Trophoblast cell (in vitro differentiated cells and primary cell): ENCODE measurements at places on chromosomes 5 and 9.

DNA sequence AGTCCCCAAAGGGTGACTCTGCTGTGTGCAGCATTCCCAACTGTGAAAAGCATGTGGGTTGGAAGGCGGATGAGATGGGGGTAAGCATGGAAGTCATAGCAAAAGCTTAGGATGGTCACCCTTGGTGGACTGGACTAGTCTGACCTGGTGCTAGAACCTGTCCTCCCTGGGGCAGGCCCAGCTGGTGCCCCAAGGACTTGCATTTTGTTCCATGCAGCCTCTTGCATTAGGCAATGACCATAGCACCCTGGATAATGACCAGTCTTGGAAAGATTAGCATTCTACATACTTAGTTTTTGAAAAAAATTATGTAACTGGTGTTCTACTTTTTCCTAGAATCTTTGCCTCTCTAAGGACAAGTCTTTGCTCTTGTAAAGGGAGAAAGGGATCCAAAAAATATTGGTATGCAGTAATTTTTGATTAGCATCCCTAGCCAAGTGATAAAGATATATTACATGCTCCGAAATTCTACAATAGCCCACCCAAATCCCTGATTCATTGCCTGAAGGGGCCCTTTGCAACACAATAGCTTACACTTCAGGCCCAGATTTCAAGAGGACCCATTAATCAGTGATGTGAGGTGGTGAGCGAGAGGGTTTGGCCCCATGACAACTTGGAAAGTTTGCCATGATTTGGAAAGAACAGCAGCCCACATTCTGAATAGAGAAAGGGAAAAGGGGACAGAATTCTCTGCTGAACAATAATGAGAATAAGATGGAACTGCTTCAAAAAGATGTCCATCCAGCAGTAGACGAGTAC lies 93.3 kb upstream of the CD180 start:
- peaks cover 4% of the 10 kb centered on the region for H3K4me1 ChIP-seq
- H3K36me3 ChIP-seq: no peaks in the 10 kb centered on the region
- H3K27ac ChIP-seq: no peak overlapping the region

GRCh38 chr5:55421074-55421529 lies 113.3 kb downstream of the MTREX start:
- peaks cover 5% of the 10 kb centered on the region for H3K4me1 ChIP-seq
- H3K4me3 ChIP-seq: no peak overlapping the region
- peaks cover 15% of the 10 kb centered on the region for H3K36me3 ChIP-seq
- H3K27ac ChIP-seq: no peak overlapping the region
- H3K27me3 ChIP-seq: no peaks in the 10 kb centered on the region

DNA sequence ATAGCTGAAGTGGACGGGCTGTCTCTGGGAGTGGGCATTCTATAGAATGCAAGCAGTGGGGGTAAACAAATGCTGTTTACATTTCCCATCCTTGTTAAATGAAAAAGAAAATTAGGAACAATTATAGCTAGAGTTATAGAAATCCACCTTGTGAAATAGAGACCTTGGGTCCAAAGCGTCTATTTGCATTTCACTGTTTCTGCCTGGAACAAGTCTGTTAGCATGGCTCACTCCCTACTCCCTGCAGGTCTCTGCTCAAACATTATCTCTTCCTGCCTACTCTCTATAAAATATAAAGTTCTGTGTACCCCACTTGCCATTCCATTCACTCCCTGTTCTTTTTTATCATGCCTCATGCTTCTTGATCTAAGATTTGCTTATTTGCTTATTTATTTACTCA lies 975.7 kb upstream of the WWC1 start:
- H3K27me3 ChIP-seq: no peaks in the 10 kb centered on the region
- no peak overlapping the region for H3K27ac ChIP-seq
- no peak overlapping the region for H3K4me3 ChIP-seq
- H3K4me1 ChIP-seq: no peaks in the 10 kb centered on the region
- no peaks in the 10 kb centered on the region for H3K36me3 ChIP-seq

DNA sequence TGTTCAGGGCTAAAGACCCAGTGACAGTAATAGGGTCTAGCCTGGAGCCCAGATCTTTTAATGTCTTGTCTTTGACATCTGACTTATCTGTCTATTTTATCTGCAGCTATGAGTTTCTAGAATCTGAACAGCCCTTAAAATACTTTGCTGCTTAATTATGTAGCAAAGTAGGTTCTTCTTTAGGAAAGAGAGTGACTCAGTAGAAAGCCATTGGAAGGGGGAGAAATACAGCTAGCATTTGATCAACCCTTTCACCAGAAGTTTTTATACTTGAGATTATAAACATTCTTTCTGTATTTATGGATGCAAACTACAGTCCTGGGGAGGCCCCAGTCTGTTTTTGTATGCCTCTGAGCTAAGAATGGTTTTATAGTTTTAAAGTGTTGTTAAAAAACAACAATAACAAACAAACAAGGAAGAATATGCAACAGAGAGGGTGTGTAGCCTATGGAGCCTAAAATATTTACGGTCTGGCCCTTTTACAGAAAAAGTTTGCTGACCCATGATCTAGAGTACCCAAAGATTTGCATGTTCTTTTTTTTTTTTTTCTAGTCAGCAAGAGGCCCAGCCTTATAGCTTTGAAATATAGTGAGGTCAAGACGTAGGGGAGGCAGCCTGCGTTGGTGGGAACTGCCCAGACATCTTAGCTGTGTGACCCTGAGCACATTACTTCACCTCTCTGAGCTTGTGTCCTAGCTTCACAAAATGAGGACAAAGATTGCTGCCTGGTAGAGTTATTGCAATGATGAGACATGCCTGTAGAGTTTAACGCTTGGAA lies 9.7 kb downstream of the GSN start:
- H3K27ac ChIP-seq: peak overlapping the region; percentile 96
- DNase-seq: peak; percentile 59
- H3K4me1 ChIP-seq: peaks cover 35% of the 10 kb centered on the region
- no peak overlapping the region for H3K4me3 ChIP-seq

- H3K36me3 ChIP-seq: no peaks in the 10 kb centered on the region
- H3K27ac ChIP-seq: no peak overlapping the region
- no peak for DNase-seq
- H3K27me3 ChIP-seq: no peaks in the 10 kb centered on the region
- no peak overlapping the region for H3K4me3 ChIP-seq
Measured at GRCh38 chr9:71515626-71516025, 252.7 kb downstream of the CEMIP2 start.

DNA sequence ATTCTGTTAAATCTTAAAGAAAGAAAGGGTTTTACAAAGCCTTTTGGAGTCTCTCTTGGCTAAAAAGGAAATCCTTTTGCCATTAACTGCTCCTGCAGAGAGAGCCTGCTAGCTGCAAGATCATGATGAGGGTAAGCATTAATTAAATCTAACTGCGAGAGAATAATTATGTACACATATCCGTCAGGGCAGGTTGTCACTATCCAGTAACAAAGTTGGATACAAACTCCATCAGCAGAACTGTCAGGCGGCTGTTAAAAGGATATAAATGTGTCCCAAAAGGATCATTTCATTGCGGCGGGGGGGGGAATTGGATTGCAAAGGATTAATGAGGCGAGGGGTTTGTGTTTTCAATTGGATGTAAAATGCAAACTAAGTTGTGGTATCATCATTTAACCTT lies 289.3 kb downstream of the ASTN2 start:
- H3K4me3 ChIP-seq: no peak overlapping the region
- DNase-seq: no peak
- no peaks in the 10 kb centered on the region for H3K36me3 ChIP-seq
- H3K27me3 ChIP-seq: no peaks in the 10 kb centered on the region

DNA sequence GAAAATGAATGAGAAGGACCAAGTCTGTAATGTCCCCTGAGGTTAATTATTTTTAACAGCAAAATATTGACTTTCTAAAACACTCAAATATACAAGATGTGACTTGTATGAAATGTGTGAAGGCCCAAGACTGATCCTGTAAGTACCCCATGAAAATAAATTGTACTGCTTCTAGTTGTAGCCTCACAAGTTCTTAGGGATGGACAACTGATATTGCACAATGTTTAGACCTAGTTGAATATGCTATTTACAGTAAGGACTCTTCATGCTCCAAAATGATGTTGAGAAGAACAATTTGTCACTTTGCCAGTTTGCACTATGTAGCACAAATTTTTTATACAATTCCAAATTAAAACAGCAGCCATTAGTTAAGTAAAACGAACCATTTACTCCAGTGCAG lies 139.7 kb upstream of the GDNF start:
- no peaks in the 10 kb centered on the region for H3K36me3 ChIP-seq
- DNase-seq: no peak

DNA sequence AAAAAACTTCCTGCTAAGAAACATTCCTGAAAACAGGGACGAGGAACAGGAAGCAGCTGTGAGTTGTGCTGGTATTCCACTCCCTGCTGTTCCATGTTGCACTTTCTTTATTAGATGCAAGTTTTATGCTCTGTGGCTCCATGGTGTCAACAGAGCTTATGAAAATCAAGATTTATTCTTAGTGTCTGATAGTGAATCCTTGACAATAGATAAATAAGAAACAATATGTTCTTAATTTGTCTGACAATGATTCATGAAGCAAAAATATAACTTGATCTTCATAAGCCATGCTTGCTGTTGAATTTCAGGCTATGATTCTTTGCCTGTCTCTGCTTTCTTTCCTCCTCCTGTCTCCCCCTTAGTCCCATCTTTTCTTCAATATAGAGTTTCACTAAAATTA lies 119.6 kb downstream of the DROSHA start:
- no peak for DNase-seq
- H3K4me3 ChIP-seq: no peak overlapping the region
- peaks cover 4% of the 10 kb centered on the region for H3K4me1 ChIP-seq
- no peaks in the 10 kb centered on the region for H3K27me3 ChIP-seq
- H3K27ac ChIP-seq: no peak overlapping the region
- peaks cover 2% of the 10 kb centered on the region for H3K36me3 ChIP-seq

DNA sequence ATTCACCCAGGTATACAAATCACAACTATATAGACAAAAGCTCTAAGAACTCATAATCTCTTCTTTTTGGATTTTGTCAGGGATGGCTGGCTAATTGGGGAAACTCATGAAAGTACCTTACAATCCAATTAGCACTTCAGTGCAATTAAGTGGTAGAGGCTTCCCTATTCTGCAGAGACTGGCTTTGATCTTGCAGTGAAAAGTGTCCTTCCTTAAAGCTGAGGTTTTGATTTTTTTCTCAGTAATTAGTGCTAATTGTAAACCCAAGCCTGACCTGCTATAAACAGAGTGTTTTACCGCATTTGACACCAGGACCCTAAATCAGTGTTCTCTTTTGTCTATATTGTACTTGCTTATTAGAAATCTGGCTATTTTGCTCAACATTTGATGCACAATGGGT lies 294.0 kb upstream of the EFNA5 start:
- H3K27me3 ChIP-seq: no peaks in the 10 kb centered on the region
- H3K4me1 ChIP-seq: no peaks in the 10 kb centered on the region
- no peaks in the 10 kb centered on the region for H3K36me3 ChIP-seq
- H3K27ac ChIP-seq: no peak overlapping the region
